RKO (cell line): ENCODE measurements at places on chromosomes 2 and 18.

- no peak for DNase-seq
Measured at GRCh38 chr2:235506997-235507615, 13.3 kb downstream of the AGAP1 start.

GRCh38 chr2:23034996-23035395, 350.0 kb upstream of the KLHL29 start:
- no peak for DNase-seq

DNA sequence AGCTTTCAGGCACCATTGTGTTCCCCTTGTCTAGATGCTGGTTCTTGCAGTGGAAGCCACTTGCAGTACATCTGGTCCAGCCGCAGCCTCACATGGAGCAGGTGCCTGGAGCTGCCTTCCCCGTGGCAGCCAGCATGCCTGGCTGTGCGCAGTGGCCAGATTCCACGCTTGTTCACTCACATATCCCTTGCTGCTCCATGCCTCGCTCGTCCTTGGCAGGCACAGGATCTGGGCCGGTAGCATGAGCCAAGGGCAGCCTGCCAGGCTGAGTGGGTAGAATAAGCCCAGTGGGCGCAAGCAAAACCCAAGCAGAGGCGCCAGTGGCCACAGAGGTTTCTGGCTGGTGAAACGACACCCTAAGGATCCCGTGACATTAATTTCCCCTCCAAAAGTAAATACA, 20.6 kb downstream of the TMX3 start:
- no peak for DNase-seq

- no peak for DNase-seq
Measured at GRCh38 chr2:147198651-147199171, 646.1 kb upstream of the ACVR2A start.

DNA sequence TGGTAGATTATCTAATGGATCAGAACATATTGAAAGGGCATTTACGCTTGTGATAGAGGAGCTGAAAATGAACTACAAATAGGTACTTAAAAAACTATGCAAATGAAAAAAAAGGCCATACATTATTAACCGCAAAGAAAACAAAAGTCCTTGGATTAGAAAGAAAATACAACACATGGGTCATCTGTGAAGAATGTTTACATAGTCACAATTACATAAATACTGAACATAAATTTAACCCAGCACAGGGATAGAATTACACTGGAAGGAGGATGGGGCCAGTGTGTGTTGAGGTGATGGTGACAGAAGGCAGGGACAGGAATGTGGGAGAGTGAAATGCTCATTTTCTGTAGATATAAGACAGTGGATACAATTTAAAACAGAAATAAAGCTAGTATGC, 6.6 kb downstream of the NTSR2 start:
- DNase-seq = no peak
